ENCODE measurements at places on chromosomes 2 and 18. TPM values are rescaled to one million over a fixed set of nuclear protein-coding genes. Genes with fewer than 3 reads are reported as not detected.
A peak's percentile ranks its signal among the peaks of the same experiment; 100 is the strongest.

DNA sequence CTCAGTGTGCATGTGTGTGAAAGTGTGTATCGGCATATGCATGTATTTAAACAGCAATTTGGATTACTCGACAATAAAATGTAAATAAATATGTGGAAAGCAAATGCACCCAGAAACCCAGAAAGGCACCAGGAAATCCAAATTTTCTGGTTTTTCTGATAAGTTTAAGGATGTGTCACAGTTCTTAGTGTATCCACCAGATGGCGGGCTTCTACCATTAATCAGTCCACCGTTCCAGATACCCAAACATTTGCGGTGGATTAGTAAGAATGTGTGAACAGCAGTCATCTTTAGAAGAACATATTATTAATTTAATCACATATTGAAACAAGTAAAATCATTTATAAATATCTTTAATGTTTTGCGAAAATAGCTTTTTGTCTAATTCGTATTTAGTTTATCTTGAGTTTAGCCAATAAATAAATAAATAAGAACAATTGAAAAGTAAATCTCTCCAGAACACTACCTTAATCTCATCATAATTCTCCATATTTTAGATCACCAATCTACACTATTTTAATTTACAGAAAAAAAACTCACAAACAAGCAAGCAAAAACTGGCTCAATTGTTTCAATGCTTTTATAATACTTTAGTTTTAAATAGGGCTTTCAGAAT is 298.9 kb downstream of the DSEL start:
- H3K27me3 ChIP-seq: peaks cover 2% of the 10 kb centered on the region
- H3K4me1 ChIP-seq: no peaks in the 10 kb centered on the region
- no peaks in the 10 kb centered on the region for H3K36me3 ChIP-seq

GRCh38 chr2:197559681-197560080 is 43.8 kb downstream of the MOB4 start:
- H3K27ac ChIP-seq: no peak overlapping the region
- no peak overlapping the region for H3K4me3 ChIP-seq
- no peaks in the 10 kb centered on the region for H3K4me1 ChIP-seq
- peaks cover 30% of the 10 kb centered on the region for H3K36me3 ChIP-seq
- no peak for DNase-seq
- H3K27me3 ChIP-seq: no peaks in the 10 kb centered on the region

- H3K4me3 ChIP-seq: no peak overlapping the region
- DNase-seq: no peak
- H3K27ac ChIP-seq: no peak overlapping the region
- no peaks in the 10 kb centered on the region for H3K36me3 ChIP-seq
- peaks cover 2% of the 10 kb centered on the region for H3K27me3 ChIP-seq
- H3K4me1 ChIP-seq: no peaks in the 10 kb centered on the region
These were observed 195.7 kb upstream of the FANCL start for GRCh38 chr2:58436872-58437271.

- no peaks in the 10 kb centered on the region for H3K4me1 ChIP-seq
- H3K27ac ChIP-seq: no peak overlapping the region
- peaks cover 11% of the 10 kb centered on the region for H3K27me3 ChIP-seq
- no peak overlapping the region for H3K4me3 ChIP-seq
These were observed 176.2 kb downstream of the CYP26B1 start for GRCh38 chr2:71971493-71971892.

GRCh38 chr2:120629241-120629895 is 106.3 kb upstream of the GLI2 start:
- H3K4me3 ChIP-seq: no peak overlapping the region
- H3K27ac ChIP-seq: no peak overlapping the region
- H3K27me3 ChIP-seq: peaks cover 6% of the 10 kb centered on the region
- no peak for DNase-seq

Gene ARHGAP15
- 64.3 TPM for total RNA-seq

GRCh38 chr18:2723207-2723606 is 67.7 kb downstream of the SMCHD1 start:
- H3K4me1 ChIP-seq: peaks cover 31% of the 10 kb centered on the region
- DNase-seq: no peak
- H3K27ac ChIP-seq: peak overlapping the region; percentile 58
- no peaks in the 10 kb centered on the region for H3K27me3 ChIP-seq
- H3K4me3 ChIP-seq: no peak overlapping the region

Gene CDH19
- total RNA-seq: not detected

Gene SULT1C2
- total RNA-seq: not detected

DNA sequence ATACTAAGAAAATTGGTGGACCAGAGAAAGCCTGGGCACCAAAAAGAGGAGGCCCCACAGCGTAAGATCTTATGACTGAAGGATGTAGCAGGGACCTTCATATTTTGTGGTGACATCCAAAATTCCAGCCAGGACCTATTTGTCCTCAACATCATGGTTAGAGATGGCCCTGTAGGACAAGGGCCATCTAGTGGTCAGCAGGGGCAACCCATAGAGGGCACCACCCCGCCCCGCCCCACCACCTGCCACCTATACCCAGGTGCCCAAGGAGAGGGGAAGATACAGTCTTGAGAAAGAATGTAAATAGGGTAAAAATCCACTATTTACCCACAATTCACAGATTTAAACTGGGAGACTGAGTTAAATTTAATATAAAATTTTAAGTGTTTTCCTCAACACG is 59.6 kb upstream of the TMEM163 start:
- peaks cover 16% of the 10 kb centered on the region for H3K4me1 ChIP-seq
- peaks cover 2% of the 10 kb centered on the region for H3K27me3 ChIP-seq
- DNase-seq: peak; percentile 22
- H3K27ac ChIP-seq: no peak overlapping the region

DNA sequence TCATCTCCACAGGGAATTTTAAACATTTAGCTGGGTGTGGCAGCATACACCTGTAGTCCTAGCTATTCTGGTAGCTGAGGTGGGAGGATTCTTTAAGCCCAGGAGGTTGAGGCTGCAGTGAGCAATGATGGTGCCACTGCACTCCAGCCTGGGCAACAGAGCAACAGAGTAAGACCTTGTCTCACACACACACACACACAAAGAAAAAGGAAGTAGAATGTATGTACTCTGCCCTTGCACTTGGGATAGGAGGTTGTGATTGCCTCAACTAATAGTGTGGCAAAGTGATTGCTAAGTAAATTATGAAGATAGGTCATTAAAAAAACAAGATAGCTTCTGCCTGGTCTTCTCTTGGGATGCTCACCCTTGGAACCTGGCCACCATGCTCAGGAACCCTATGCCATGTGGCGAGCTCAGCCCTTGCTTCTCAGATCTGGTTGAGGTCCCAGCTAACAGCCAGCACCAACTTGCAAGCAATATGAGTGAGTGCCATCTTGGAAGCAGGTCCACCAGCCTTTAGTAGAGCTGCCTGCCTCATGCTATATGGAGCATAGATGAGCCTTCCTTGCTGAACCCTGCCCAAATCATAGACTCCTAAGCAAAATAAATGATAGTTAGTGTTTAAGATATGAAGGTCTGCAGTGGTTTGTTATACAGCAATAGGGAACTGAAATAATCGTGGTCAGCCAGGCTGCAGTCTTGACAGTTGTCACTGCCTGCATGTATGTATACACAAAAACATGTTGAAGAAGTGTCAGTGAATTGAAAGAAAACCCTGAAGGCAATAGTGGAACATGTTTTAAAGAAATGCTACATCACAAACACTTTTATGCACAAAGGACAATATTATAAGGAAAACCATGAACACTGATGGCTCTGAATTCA is 30.1 kb upstream of the PNO1 start:
- no peak for DNase-seq
- no peak overlapping the region for H3K27ac ChIP-seq
- peaks cover 5% of the 10 kb centered on the region for H3K36me3 ChIP-seq
- H3K4me3 ChIP-seq: no peak overlapping the region
- H3K4me1 ChIP-seq: no peaks in the 10 kb centered on the region

Gene KLF7
- total RNA-seq: 32.7 TPM

GRCh38 chr2:8571792-8572499 is 109.9 kb upstream of the ID2 start:
- H3K36me3 ChIP-seq: no peaks in the 10 kb centered on the region
- peaks cover 4% of the 10 kb centered on the region for H3K27me3 ChIP-seq
- H3K4me3 ChIP-seq: no peak overlapping the region
- DNase-seq: no peak
- H3K4me1 ChIP-seq: peaks cover 29% of the 10 kb centered on the region

DNA sequence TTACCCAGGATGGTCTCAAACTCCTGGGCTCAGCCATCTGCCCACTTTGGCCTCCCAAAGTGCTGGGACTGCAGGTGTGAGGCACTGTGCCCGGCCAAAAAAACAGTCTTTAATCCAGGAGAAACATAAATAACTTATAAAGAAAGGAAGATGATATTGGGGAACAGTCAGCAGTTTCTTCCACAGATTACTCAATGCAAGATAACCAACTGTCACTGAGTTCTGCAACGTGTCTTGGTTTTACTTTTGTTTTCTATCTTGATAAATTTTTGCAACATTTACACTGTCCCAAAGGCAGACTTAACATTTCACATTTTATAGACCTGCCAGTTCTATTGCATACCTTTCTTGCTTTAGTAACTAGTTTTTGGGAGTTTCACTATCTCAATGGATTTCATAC is 71.1 kb downstream of the ANKRD44 start:
- H3K27me3 ChIP-seq: no peaks in the 10 kb centered on the region
- peaks cover 87% of the 10 kb centered on the region for H3K4me1 ChIP-seq
- no peak for DNase-seq
- peak overlapping the region; percentile 75 for H3K4me3 ChIP-seq
